ENCODE measurements at places on chromosomes 5 and 9.

GRCh38 chr5:142862594-142862993, 92.4 kb downstream of the ARHGAP26 start:
- no peak for DNase-seq

DNA sequence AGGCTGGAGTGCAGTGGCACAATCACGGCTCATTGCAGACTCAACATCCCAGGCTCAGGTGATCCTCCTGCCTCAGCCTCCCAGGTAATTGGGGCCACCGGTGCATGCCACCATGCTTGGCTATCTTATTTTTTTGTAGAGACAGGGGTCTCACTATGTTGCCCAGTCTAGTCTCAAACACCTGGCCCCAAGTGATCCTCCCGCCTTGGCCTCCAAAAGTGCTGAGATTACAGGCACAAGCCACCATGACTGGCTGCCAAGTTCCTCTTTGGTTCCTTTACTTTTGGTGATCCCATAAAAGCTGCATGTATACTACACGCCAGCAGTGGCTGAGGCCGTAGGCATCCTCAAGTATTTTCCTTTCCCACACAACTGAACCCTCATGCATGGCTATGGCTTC, 11.4 kb downstream of the ARL15 start:
- no peak for DNase-seq

DNA sequence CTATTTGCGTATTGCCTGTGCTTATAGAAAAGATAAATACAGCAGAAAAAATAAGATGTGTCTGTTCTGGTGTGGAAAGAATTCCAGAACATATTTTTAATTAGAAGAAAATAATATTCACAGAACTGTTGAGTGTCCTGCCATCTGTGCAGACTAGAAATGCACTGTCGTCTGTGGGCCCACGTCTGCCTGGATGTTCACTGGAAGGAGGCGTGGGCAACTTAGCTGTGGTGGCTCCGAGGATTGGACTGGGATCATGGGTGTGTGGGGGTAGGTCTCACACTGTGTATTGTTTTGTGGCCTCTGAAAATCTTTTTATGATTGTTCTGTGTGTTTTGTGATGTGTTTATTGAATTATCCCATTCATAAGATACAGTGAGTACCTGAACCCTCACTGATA, 126.0 kb upstream of the CACNA1B start:
- DNase-seq, result no peak

DNA sequence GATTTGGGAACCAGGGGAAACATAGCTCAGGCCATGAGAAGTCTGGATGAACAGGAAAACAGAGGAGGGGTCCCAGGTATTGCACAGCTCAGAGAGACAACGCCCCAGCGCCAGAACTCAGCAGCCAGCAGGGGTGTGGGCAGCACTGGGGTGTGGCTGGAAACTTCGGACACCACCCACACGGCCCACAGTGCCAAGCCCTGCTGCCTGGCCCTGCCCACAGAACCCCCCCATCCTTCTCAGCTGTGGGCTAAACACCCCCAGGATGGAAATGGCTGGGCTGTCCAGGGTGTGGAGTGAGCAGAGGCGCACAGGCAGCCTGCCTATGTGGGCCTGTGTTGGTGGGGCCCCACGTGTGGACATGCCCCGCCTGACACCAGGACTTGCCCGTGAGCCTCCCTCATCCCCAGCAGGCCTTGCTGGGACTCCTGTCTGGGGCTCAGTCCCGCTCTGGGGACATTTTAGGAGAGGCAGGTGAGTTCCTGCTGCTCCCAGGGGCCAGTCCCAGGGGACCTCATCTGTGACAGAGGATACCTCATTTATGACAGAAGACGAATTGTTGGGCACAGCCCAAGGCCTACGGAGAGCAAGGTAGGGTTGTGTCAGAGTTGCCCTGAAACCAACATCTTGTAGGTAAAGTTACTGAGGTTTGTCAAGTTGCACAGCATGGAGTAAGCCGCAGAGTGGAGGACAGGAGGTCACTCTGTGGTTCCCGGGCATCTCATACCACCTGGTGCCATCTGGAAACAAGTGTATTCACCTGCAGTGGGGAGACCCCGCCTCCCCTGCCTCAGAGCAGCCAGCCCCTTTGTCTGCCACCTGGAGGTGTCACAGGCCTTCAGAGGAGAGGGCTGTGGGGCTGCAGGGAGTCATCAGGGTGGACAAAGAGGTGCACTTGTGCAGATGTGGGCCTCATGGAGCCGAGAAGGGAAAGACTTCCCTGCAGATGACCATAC, 183.2 kb downstream of the AUH start:
- no peak for DNase-seq

- DNase-seq, result no peak
Measured at GRCh38 chr5:125987677-125988255, 435.4 kb upstream of the GRAMD2B start.

- DNase-seq, result no peak
Measured at GRCh38 chr9:107266624-107267368, 16.3 kb upstream of the RAD23B start.
